ENCODE measurements at places on chromosomes 12 and 14. TPM values are rescaled to one million over a fixed set of nuclear protein-coding genes. Genes with fewer than 3 reads are reported as not detected.

The NTN4 gene
- total RNA-seq: 11.1 TPM

The KIF26A gene
- total RNA-seq: 0.15 TPM

The SRRM4 gene
- total RNA-seq: under 0.01 TPM

The CPNE6 gene
- total RNA-seq: not detected

The PLEK2 gene
- total RNA-seq: 3.0 TPM

The TC2N gene
- total RNA-seq: 0.29 TPM

The TDG gene
- 16.3 TPM for total RNA-seq

The GPRC5D gene
- total RNA-seq: not detected

The RNASE7 gene
- total RNA-seq: not detected

The FBRSL1 gene
- total RNA-seq: 3.6 TPM
